ENCODE measurements at places on chromosomes 4 and X. TPM values are rescaled to one million over a fixed set of nuclear protein-coding genes. Genes with fewer than 3 reads are reported as not detected.

KLB gene
- not detected for total RNA-seq

DNA sequence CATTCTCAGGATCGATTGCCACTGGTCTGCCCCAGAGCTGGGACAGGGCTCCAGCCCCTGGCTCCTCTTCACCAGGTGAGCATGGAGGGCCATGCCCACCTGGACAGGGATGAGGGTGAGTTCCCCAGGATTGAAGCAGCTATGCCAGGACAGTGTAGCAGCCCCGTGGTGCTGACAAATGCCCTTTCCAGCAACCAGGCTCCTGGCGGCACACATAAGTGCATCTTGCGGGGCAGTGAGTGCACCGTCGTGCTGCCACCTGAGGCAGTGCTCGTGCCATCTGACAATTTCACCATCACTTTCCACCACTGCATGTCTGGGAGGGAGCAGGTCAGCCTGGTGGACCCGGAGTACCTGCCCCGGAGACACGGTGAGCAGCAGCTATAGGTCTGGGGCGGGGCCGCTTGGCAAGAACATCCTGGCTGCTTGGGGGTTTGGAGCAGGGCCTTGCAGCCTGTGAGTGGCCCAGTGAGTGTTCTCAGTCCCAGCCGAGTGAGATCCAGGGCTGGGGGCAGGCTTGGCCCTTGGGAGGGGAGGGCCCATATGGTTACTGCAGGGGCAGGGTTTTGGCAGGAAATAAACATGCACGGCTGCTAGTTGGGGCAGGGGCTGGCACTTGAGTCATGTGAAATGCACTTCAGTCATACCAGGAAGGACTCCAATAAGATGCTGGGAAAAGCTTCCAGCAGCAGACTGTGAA is 6.1 kb downstream of the IL9R start:
- no peaks in the 10 kb centered on the region for H3K36me3 ChIP-seq
- no peak overlapping the region for H3K27ac ChIP-seq
- no peaks in the 10 kb centered on the region for H3K4me1 ChIP-seq
- H3K4me3 ChIP-seq: no peak overlapping the region
- no peak for DNase-seq

DNA sequence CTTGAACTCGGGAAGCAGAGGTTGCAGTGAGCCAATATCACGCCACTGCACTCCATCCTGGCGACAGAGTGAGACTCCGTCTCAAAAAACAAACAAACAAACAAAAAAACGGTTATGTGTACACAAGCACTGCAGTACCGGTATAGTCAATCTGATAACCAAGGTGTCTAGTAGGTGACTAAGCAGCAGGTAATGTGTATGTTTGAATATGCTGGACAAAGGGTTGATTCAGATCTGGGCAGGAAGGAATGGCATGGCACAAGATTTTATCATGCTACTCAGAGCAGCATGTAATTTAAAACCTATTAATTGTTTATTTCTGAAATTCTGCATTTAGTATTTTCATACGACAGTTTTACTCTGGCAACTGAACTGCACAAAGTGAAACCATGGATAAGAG is 41.7 kb downstream of the MAGEC1 start:
- H3K27ac ChIP-seq: peak overlapping the region; percentile 59
- peaks cover 6% of the 10 kb centered on the region for H3K4me1 ChIP-seq
- peak; percentile 85 for DNase-seq
- H3K36me3 ChIP-seq: no peaks in the 10 kb centered on the region
- H3K27me3 ChIP-seq: no peaks in the 10 kb centered on the region
- no peak overlapping the region for H3K4me3 ChIP-seq

DNA sequence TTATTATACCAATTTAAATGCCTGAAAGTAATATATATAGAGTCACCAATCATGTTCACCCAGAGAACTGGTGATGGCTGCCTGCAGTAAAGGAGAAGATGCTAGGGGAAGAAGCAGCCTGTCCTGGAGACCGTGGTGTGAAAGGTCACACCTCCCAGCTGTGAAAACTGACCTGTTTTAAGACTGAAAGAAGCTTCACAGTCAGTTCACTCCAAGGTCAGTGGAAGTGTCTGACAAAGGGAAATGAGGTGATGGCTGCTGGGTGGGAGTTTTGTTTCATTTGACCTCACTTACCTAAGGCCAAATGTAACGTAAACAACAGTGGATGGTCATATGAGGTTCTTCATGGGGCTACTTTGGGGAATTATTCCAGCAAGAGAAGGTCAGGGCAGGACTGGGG is 352.1 kb upstream of the GATB start:
- no peaks in the 10 kb centered on the region for H3K36me3 ChIP-seq
- DNase-seq: no peak
- H3K27ac ChIP-seq: no peak overlapping the region

GRCh38 chr4:78542373-78542772 is 9.2 kb upstream of the ANXA3 start:
- H3K4me3 ChIP-seq: no peak overlapping the region
- H3K36me3 ChIP-seq: no peaks in the 10 kb centered on the region
- peak overlapping the region; percentile 72 for H3K27ac ChIP-seq
- H3K4me1 ChIP-seq: peaks cover 46% of the 10 kb centered on the region

DNA sequence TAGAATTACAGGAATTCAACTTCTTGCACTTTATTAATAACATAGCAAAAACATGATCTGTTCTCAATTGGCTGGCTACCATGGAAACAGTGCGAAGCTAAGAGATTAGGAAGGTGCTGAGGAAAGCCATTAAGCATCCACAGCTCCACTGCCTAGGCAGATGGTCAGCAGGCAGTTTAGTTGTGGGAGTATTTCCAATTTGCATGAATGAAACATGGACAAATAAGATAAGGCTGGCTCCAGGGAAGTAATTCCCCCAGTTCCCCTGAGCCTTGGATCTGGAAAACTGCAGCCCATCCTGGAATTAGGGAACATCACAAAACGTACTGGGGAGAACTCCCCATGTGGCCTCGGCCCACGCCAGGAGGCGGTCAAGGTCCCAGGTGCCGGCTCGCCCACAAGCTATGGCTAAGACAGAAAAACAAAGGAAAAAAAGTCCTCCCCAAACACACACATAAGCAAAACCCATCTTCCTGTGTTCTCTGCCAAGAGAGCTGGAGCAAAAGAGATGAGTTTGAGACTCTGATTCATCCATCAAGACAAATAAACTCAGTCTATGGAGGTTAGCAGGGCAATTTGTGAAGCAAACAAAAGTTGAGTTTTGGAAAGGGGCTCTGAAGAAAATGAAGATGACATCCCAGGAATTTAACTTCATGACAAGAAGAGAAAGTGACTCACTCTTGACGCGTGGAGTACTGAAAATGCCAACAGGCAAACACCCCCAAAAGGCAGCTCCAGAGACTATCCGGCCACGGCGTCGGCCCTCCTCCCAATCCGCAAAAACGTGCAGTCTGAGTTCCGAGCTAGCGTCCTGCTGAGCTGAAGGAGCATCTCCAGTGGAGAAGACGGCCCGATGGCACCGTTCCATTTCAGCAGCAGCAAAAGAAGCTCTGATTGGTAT is 45.1 kb downstream of the IGFBP7 start:
- H3K27me3 ChIP-seq: no peaks in the 10 kb centered on the region
- peaks cover 25% of the 10 kb centered on the region for H3K4me1 ChIP-seq
- DNase-seq: peak; percentile 78
- peak overlapping the region; percentile 37 for H3K27ac ChIP-seq
- no peaks in the 10 kb centered on the region for H3K36me3 ChIP-seq
- peak overlapping the region; percentile 18 for H3K4me3 ChIP-seq

- DNase-seq: peak; percentile 2
- no peak overlapping the region for H3K27ac ChIP-seq
- H3K4me1 ChIP-seq: no peaks in the 10 kb centered on the region
Measured at GRCh38 chr4:88674565-88674964, 23.1 kb downstream of the NAP1L5 start.

GRCh38 chrX:41686788-41687187 is 2.0 kb upstream of the GPR34 start:
- H3K4me1 ChIP-seq: no peaks in the 10 kb centered on the region
- H3K36me3 ChIP-seq: no peaks in the 10 kb centered on the region
- H3K27ac ChIP-seq: no peak overlapping the region
- no peak for DNase-seq

ATP8A1 gene
- 5.3 TPM for total RNA-seq

AKAP4 gene
- total RNA-seq: not detected

PCSK1N gene
- 177 TPM for total RNA-seq

DNA sequence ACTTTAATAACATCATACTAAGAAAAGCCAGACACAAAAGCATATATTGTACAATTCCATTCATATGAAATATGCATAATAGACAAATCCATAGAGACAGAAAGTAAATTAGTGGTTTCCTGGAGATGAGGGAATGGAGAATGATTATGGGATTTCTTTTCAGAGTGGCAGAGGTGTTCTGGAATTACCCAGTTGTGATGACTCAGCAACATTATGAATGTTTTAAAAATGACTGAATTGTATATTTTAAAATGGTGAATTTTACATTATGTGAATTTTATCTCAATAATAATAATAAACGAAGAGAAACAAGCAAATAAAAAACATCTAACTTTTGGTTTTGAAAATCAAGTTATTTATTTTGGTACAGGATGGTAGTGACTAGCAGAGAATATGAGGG is 11.2 kb downstream of the ZXDA start:
- no peaks in the 10 kb centered on the region for H3K4me1 ChIP-seq
- no peak overlapping the region for H3K27ac ChIP-seq
- no peaks in the 10 kb centered on the region for H3K36me3 ChIP-seq
- H3K4me3 ChIP-seq: no peak overlapping the region

GRCh38 chr4:168360271-168360670 is 41.7 kb upstream of the DDX60 start:
- DNase-seq: no peak
- H3K36me3 ChIP-seq: no peaks in the 10 kb centered on the region
- no peak overlapping the region for H3K27ac ChIP-seq

MAGEA2B gene
- total RNA-seq: not detected

DNA sequence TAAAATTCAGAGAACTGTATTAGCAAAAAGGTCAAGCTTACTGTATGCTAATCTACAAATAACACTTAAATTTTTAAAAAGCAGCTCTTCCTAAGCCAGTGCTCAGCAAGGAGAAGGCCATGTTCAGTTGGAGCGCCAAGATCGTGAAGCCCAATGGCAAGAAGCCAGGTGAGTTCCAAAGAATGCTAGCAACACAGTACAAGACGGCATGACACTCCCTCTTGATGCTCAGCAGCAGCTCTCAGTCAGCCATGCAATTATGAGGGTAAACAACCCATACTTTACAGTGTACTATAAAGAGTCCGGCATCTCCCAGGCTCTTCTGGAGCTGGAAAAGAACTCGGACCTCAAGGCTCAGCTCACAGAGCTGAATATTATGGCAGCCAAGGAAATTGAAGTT is 34.9 kb downstream of the STX18 start:
- no peak overlapping the region for H3K4me3 ChIP-seq
- no peaks in the 10 kb centered on the region for H3K36me3 ChIP-seq
- H3K27ac ChIP-seq: no peak overlapping the region
- no peaks in the 10 kb centered on the region for H3K27me3 ChIP-seq

CENPVL1 gene
- not detected for total RNA-seq

JAKMIP1 gene
- total RNA-seq: 0.75 TPM

DNA sequence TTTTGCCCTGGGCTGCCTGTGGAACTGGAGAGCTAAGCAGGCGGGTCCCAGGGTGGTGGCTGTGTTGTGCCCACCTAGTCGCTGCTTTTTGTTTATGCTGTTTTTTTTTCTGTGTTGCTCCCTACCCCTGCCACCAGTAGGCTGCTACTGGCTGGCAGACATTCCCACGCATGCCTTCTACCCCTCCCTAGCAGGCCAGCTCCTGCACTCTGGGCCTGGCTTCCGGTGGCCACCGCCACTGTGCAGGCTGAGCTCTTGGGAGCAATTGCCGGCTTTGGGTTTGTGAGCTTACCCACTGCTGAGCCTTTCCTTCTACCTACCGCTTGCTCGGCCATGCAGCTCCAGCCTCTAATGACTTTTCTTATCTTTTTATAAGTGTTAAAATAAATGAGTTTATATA is 57.6 kb downstream of the RBM46 start:
- DNase-seq: no peak
- no peaks in the 10 kb centered on the region for H3K36me3 ChIP-seq
- no peak overlapping the region for H3K4me3 ChIP-seq
- no peaks in the 10 kb centered on the region for H3K27me3 ChIP-seq
- H3K4me1 ChIP-seq: no peaks in the 10 kb centered on the region

- H3K4me3 ChIP-seq: peak overlapping the region; percentile 60
- peaks cover 30% of the 10 kb centered on the region for H3K4me1 ChIP-seq
- peak overlapping the region; percentile 68 for H3K27ac ChIP-seq
- DNase-seq: no peak
- no peaks in the 10 kb centered on the region for H3K27me3 ChIP-seq
- no peaks in the 10 kb centered on the region for H3K36me3 ChIP-seq
Measured at GRCh38 chr4:38050560-38051350, 90.6 kb downstream of the PTTG2 start.

DNA sequence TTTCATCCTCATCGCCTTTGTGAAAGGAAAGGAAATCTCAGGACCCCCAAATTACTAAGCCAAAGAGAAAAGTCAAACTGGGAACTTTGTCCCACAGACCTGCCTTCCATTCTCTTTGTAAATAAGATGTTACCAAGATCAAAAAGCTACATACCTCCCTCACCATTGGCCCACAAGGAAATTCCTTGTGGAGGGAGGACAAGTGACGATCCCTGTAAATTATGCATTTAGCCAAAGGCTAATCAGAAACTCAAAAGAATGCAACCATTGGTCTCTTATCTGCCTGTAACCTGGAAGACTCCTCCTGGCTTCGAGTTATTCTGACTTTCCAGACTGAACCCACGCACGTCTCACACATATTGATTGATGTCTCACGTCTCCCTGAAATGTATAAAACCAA is 70.3 kb downstream of the SHOX start:
- H3K4me1 ChIP-seq: no peaks in the 10 kb centered on the region
- no peak overlapping the region for H3K4me3 ChIP-seq
- no peak overlapping the region for H3K27ac ChIP-seq
- H3K27me3 ChIP-seq: no peaks in the 10 kb centered on the region

FREM3 gene
- not detected for total RNA-seq

POU3F4 gene
- total RNA-seq: not detected

DNA sequence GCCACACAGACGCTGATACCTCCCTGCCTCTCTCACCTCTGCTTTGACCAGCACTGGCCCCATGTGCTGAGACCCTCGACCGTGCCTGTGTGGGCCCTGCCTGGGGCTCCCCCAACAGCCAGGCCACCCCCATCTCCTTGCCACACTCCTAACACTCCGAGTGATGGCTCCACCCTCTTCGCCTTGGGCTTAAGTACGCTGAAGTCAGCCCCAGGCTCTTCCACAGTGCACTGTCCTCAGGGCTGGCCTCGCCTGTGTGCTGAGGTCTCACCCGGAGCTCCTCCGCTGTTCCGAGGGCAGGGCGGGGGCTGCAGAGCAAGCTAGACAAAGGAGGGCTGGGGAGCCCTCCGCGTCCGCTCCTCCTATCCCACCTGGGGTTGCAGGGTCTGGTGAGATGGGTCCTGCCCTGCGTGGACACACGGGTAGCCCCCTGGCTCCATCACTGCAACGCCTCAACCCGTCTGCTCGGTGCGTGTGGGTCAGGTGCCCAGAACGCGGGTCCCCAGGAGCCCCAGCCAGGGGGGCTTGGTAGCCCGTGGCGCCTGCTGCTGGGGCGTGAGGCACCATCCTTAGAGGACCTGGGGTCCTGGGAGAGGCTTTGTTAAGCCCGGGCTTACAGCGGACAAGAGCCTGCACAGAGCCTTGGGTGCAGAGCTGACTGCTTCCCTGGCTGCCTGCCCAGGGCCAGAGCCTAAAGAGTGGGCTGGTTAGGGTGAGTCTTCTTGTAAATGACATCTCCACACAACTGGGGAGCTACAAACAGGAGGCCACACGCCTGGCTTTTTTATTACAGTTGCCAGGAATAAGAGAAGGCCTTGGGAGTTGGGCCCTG is 42.6 kb upstream of the NKX1-1 start:
- DNase-seq: no peak
- H3K4me1 ChIP-seq: no peaks in the 10 kb centered on the region
- H3K27ac ChIP-seq: no peak overlapping the region
- no peaks in the 10 kb centered on the region for H3K36me3 ChIP-seq

Measured in PC-3 (cell line).